ENCODE measurements at places on chromosomes 3 and 15.

DNA sequence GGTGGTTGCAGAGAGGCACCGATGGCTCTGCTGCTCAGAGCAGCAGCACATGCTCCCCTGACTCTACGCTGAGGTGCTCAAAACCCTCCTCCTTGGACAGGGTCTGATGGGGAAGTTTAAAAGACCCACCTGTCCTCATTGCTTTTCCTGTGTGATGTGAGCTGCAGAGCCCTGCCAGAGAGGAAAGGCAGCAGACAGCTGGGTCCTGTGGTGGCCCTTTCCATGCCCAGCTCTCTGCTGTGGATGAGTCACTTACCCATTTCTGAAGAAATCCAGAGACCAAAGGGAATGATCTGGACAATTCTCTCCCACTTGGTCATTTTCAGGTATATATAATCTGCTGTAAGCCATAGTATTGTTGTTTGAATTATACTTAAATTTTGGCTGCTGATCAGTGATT, 121.7 kb downstream of the CHDH start:
- no peak for DNase-seq

DNA sequence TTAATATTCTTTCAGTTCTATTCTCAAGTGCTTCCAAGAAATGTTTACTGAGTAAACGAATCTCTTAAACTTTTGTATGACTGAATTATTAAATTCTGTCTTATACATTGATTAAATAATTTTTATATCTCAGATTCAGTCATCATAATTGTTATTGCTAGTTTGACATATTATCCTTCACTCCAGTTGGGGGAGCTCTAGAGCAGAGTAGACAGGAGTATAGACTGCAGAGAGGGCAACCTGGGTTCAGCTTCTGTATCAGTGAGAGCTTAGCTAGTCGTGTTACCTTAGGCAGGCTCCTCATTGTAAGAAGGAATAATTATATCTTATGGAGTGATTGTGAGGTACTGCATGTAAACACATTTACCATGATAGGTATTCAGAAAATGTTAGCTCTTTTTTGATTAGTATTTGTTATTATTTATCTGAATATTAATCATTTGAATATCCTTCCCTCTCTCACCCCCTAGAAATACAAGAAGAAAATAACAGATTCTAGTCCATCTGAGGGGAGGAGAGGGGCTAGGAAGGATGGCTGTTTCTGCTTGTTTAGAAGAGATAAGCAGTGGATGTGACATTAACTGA, 31.0 kb upstream of the ZCWPW2 start:
- peak; percentile 35 for DNase-seq

DNA sequence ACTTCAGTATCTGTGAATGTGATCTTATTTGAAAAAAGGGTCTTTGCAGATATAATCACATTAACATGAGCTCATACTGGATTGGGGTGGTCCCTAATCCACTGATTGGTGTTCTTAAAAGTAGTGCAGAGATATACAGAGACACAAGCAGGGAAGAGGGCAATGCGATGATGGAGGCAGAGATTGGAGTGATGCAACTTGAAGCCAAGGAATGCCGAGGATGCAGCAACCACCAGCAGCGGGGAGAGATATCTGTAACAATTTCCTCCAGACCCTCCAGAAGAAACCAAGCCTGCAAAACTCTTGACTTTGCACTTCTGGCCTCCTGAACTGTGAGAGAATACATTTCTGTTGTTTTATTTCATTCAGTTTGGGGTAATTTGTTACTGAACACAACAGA, 171.0 kb upstream of the MBNL1 start:
- DNase-seq = no peak

GRCh38 chr3:139105154-139105702, 60.5 kb upstream of the PRR23C start:
- no peak for DNase-seq

DNA sequence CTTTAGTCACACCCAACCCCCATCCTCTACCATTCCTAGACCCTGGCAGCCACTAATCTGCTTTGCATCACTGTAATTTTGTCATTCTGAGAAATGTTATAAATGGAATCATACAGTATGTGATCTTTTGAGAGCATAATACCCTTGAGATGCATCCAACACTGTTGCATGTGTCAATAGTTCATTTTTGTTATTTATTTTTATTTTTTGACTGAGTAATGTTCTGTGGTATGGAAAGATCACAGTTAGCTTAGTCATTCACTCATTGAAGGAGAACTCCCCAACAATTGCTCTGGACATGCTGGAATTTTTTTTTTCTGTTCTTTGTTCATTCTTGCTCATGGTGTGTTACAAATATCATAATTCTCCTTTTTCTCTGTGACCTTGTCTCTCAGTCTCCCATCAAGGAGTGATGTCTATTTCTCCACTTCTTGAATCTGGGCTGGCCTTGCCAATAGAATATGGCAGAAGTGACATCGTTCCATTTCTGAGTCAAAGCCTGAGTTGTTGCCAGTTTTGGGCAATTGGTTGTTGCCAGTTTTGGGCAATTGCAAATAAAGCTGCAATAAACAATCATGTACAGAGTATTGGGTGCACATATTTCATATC, 6.8 kb upstream of the ADPGK start:
- no peak for DNase-seq

- no peak for DNase-seq
Measured at GRCh38 chr15:92158426-92158825, 235.3 kb upstream of the ST8SIA2 start.

DNA sequence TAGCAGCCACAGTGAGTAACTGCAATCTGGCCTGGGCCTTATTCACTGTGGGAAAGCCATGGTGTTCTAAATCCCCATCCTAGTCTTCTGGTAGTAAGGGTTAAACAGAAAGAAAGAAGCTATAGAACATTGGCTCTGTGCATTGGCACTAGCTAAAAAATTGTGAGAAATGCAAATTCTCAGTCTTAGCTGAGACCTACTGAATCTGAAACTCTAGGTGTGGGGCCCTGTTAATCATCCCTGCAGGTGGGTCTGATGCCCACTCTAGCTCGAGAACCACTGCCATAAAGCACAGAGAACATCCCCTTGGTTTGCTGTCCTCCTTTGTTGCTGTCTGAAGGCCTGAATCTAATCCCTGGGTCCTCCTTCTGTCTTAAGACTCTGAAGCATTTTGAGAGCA, 59.3 kb downstream of the MEIS2 start:
- no peak for DNase-seq

DNA sequence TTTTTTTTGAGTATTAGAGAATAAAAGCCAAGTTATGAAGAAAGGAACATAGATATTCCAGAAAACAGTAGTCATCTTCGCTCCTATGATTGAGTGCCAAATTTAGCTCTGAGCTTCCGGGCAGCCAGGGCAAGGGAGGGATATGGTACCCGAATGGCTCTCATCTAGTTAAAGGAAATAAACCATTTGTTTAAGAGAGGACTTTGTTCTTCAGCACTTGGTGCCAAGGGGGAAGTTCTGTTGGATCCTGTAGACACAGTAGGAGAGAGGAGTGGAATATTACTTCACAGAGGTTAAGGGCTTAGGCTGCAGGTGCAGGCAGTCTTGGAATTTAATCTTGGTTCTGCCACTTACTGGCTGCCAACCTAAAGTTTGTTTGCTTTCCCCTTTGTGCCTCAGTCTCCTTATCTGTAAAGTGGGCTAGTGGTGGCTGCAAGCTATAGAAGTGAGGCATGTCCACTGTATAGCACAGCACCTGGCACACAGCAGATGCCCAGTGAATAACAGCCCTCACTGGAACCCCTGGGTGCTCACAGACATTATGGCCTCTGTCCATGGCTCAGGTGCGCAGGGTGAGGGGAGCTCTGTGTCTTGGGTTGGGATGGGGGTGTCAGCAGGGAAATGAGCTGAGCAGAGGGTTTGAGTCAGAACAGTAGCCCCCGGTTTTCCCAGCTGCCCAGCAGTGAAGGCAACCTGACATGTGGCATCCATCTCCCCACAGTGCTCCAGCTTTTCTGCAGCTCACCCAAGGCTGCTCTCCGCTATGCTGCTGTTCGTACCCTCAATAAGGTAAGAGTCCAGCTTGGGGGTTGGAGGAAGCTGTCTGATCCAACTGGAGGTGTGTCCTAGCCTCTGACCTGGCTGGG, 10.4 kb downstream of the COPG1 start:
- no peak for DNase-seq

DNA sequence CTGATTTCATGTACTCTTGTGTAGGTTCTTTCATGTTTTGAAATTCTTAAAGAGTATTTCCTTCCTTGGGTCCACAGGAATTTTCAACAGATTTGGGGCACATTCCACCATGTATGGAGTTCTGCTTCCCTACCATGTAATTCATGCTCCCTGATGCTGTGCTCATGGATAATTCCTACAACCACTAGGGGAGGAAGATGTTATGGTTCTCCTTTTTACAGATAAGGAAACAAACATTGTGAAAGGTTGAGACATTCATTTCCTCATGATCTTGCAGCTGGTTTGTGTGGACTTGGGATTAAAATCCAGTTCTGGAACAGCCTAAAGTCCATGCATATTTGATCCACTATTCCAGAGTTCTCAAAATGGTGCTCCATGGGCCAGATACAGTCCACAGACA, 174.9 kb upstream of the FRMD4B start:
- no peak for DNase-seq

DNA sequence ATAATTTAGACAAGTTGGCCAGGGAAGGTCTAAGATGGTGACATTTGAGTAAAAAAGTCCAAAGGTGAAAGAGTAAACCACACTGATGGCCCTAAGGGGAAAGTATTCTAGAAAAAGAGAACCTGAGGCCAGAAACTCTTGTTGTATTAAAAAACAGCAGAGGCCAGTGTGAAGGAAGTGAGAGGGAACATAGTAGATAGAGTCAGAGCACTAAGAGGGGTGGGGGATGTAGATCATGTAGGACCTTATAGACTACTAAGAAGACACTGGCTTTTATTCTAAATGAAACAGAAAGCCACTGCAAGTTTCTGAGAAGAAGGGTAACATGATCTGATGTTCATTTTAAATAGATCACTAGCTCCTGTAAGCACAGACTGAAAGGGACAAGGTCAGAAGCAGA, 14.5 kb downstream of the POLQ start:
- no peak for DNase-seq

GRCh38 chr3:115720983-115721382, 97.7 kb downstream of the GAP43 start:
- no peak for DNase-seq

DNA sequence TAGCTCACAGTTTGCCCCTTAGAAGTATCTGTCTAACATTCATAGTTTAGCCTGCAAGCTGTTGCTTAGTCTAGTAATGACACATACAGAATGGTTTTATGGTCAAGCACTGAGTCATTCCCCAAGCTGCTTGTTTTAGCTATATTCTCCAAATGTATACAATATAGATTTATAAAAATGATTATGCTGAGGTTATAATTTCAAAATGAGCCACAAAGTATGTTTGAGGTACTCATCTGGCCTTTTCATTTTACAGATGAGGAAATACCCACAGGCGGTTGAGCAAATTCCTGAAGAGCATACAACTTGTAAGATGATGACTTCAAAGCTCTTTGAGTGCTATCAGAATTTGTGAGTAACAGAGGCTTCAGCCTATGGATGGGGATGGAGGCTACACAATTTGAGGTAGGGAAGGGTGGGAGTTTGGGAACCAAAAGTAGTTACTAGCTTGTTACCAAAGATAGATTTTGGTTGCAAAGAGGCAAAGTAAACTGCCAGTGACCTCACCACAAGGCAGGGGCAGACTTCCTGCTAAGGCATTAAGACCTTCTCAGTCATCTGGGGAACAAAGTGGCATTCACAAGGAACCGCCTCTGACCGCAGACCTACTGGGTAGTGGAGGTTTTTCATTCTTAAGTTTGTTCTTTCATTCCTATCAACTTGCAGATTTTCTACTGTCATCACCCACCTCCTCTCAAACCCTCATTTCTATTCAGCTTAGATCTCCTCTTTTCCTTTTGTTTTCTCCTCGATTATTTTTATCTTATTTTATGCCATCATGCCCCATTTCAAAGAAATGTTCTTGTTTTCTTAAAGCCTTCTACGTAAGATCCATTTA, 257.2 kb upstream of the NECTIN3 start:
- no peak for DNase-seq

- DNase-seq = no peak
Measured at GRCh38 chr15:41006479-41006878, 53.2 kb downstream of the CHAC1 start.

DNA sequence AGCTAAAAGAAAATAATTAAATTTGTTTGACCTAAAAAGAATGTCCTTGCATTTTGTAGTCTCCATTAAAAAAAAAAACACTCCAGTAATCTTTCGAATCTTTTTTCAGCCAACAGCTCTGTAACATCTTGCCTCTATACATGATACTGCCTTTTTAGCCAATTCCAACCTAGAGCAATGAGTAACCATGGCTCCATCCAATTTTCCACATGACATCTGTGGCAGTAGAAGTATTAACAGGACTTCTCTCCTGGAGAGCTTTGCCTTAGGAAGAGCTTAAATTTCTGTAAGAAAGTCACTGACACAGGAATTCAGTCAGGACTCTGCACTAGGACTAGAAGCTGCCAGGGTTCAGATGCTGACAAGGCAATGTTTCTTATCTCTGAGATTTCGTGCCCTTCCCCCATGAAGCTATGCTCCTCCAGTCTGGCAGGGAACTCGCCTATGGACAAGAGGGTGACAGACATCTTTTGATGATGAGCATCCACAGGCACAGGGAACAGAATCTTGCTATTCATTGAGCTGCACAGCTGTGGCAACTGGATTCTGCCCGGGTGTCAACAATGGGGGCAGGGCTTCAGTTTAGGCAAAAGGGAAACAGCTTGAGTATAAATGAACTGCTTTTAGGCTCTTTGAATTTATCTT, 81.8 kb downstream of the ALCAM start:
- DNase-seq = no peak

- DNase-seq = no peak
Measured at GRCh38 chr3:160141485-160142185, 83.6 kb upstream of the C3orf80 start.

DNA sequence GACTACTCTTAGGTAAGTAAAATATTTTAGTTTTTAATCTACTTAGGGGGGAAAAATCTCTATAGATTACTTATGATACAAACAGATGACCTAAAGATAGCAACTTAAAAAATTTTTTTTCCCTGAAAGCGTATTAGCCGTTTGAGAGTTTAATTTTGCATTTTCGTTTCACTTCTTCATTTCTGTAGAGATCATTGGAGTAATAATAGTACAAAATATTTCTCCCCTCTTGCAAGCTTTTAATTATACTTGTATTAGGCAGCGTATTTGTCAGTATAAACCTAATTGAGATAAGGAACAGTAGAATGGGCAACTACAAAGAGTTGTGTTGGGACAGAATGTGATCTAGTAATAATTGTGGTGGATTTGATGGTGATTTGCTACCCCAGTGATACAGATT, 10.3 kb downstream of the SKIL start:
- DNase-seq = no peak

- no peak for DNase-seq
Measured at GRCh38 chr3:141333836-141334626, 34.3 kb upstream of the ZBTB38 start.

DNA sequence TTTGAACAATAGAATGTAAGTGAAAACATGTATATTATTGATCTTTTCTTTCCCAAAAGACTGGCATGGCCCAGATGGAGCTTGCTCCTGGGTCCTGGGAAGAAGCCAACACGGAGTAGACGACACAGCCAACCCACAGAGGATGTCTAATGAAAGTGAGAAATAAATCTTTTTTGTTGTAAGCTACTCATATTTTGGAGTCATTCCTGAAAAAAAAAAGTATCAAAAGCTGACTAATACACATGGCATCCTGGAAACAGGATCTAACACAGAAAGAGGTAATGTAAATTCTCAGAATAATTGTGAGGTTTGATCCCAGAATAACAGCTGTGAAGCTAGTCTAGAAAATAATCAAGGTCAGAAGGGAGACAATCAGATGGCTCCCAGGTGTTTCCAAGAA, 12.6 kb upstream of the FRMD5 start:
- DNase-seq = no peak

GRCh38 chr15:85589851-85590250, 204.9 kb downstream of the KLHL25 start:
- DNase-seq = no peak

- DNase-seq = no peak
Measured at GRCh38 chr3:129461022-129461421, 21.0 kb downstream of the IFT122 start.

Measured in WERI-Rb-1 (cell line).